ENCODE measurements at places on chromosomes 3 and 15.

DNA sequence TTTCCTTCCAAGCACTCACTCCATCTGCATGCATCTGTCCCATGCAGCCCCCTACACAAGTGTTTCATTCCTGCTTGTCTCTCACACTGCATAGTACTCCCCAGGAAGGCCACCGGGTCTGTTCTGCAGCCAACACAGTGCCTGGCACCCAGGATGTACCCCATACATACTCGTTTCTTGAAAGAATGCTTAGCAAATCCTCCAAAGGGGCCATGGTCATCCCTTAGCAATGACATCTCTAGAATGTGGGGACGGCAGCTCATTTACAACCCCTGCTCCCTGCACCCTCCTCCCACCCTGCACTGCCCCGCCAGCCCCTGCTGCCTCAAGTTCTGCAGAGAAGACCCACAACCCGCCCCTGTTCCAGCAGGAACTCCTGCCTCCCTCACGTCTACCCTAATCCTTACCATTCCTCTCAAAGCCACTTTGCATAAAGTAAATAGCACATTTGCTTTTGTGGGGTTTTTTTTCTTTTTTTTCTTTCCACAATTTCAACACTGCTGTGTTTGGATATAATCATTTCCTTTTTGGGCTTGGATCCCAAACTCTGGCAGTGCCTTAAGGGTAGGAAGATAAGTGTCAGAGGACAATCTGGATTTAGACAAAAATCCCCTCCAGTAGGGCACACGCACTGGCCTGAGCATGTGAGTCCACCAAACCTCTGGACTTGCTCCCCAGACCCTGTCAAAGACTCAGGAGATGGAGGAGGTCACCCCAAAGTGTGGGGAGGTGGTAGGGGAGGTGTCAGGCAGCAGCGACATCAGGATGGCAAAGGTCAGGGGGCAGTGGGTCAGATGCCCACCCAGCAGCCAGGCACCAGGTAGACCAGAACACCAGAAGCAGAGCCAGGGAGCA, 68.4 kb downstream of the MEGF11 start:
- no peak for DNase-seq

- peak; percentile 40 for DNase-seq
These were observed 38.6 kb downstream of the ACSBG1 start for GRCh38 chr15:78195735-78196201.

DNA sequence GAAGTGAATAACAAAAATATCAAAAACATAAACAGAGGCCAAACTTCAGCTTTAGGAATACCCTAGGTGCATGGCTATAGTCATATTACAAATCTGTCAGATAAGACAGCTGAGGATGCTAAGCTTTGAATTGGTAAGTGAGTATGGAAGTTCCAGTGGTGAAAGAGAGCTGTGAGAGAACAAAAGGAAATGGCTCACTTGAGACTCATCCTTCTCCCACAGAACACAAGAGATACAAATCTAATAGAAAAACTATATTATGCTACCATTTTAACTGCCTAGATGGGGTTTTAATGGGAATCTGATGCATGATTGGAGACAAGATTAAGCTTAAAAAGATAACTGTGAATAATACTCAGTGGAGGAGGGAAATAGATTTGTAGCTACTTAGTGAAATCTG, 21.5 kb upstream of the PEX5L start:
- DNase-seq = no peak

GRCh38 chr3:171023566-171023965, 3.0 kb downstream of the SLC2A2 start:
- DNase-seq = no peak

GRCh38 chr3:197522183-197522715, 33.5 kb downstream of the BDH1 start:
- no peak for DNase-seq

DNA sequence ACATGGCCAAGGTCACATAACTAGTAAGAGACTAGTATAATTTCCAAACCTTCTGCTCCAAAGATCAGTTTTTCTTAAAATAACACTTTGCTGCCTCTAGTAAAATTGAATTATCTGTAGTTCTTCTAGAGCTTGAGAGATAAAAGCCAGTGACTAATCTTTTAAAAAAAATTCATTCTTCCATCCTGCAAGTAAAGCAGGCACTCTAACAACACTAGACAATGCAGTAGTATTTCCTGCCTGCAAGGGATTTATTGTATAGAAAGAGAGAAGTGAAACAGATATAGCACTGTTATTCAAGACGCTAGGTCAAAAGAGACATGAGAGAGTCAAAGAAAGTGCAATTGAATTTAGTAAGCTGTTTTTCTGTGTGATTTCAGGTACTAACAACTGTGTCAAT, 159.5 kb upstream of the TBC1D5 start:
- DNase-seq = no peak

- no peak for DNase-seq
These were observed 91.8 kb upstream of the ALCAM start for GRCh38 chr3:105274958-105275357.

DNA sequence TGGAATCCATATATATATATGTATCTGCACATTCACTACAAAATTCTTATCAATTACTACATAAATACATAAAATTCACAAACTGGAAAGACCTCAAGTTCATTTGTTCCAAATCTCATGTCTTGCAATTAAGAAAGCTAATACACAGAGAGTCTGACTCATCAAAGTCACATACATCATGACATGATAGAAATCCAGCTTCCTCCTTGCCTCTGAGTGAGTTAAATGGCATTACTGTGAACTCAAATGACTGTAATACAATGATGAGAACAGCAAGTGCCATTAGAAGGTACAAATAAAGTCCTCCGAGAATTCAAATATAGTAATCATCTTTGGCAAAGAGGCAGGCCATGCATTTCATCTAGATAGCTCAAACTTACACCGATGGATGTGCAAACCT, 55.1 kb upstream of the AGTR1 start:
- DNase-seq = no peak

DNA sequence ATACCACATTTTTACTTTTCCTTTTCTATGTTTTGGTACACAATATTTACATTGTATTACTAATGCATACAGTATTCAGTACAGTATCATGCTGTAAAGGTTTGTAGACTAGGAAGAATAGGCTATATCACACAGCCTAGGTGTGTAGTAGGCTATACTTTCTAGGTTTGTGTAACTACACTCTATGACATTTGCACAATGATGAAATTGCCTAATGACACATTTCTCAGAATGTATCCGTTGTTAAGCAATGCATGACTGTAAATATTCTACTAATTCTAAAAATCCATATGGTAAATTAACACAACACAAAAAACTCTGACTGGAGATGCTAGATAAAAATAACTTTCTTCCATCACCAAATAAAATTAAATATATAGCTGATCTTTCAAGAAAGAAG, 16.2 kb downstream of the NEDD4 start:
- no peak for DNase-seq

DNA sequence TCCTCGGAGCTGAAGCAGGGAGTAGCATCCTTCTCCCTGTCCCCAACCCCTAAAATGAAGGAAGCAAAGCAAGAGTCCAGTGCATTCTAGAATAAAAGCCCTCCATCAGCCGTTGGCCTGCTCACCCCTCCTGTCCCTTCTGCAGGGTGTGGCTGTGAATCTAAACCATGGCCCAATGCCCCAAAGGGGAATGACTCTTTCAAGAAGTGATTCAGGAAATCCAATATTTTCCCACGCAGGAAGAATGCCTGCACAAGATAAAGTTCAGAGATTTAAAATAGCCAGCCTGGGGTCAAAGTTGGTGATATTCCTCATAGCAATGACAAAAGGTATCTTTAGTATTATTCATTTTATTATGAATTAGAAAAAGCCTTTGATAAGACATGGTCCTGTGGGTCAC, 38.5 kb downstream of the SLCO2A1 start:
- no peak for DNase-seq

DNA sequence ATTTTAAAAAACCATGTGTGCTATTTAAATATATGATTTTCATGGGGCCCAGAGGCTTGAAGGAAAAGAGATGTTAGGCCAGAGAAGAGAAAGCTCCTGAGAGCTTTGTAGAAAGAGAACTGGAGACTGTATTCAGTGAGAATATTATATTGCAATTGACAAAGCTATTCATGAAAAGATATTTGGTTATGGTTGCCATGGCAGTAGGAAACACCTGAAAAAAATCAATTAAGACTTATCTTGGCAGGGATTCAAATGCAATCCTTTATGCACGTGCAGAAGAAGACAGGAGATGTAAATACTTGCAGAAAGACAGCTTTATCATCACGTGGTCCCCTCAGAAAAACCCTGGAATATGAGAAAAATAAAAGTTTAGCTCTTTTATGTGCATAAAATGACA, 636.0 kb upstream of the TBL1XR1 start:
- DNase-seq = no peak

DNA sequence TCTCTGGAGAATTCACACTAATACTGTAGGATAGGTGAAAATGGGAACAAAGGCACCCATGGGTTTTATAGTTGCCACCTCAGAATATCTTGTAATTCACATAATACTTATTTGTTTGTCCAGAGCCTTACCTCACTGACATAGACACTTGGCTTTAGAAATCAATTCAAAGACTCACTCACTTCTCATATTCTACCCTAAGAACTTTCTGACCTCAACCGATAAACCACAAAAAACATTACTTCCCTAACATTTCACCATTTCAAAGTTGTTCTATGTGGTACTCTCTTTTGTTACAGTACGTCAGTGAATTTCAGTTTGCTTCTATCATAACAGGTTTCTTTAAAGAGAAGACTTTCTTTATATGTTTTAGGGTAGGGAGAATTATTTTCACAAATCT, 359.3 kb downstream of the IGSF11 start:
- DNase-seq = no peak

DNA sequence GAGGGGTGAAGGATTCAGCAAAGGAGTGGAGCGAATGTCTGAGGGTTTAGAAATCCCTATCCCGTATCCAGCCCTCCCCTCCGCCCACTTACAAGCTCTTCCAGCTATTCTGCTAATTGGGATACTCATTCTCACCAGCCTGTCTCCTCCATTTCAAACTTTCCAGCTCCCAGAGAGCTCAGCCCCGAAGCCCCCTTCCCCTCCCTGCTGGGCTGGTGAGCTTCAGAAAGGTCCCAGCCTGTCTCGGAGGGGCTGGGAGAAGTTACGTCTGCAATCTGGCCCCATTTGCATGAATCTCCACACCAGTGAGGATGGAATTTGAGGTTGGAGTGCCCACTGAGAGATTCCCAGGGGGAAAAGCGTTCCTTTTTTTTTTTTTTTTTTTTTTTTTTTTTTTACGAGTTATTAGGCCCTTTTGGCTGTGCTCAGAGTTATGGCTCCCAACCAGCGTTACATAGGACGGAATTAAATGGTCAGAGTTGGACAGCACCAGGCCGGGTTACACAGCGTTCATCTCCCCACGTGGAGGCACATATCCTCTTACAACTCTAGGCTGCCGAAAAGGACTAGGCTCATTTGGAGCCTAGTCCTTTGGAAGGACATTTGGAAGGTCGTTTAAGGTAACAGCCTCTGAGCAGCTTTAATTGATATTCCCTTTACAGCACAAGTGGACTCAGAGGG, 34.6 kb downstream of the FGD5 start:
- DNase-seq = no peak

DNA sequence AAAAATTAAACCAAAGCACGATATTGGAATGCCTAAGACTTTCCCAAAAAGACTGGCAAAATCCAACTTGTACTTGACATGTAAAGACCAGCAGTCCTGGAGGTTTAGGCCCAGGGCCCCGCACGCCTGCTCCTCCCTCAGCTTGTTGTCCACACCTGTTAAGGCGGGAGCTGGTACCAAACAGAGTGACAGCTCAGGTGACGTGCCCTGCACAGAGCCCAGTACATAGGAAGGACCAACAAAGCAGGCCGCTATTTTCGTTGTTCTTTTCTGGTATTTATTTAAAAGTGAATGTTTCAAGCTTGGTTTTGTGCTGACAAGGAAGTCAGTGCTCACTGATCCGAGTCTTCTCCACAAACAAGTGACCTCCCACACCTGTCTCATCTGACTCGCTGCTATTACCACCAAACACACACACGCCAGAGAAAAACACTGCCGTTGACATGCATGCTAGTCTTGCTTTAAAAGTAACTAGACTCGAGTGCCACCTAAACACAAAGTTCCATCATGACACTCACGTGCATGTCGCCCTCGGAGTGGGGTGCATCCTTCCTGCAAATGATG, 50.2 kb downstream of the HERC2 start:
- no peak for DNase-seq

DNA sequence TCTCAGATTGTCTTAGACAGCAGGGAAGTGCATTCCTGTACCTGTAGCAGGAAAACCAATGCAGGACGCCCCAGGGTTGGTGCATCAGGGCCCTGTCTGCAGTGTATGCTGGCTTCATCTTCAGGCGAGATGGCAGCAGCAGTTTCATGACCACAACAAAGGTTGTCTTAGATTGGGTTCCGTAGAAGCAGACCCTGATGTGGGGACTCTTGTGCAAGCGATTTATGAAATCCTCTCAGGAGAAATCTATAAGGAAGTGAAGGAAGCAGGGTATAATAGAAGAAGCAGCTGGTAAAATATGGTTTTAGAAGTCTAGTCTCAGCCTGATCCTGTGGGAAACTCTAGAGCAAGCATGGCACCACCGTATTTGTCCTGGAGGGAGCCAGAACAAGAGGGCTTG, 25.0 kb downstream of the DNAH1 start:
- no peak for DNase-seq

- DNase-seq = no peak
These were observed 510.4 kb upstream of the AGTR1 start for GRCh38 chr3:148187296-148187695.

DNA sequence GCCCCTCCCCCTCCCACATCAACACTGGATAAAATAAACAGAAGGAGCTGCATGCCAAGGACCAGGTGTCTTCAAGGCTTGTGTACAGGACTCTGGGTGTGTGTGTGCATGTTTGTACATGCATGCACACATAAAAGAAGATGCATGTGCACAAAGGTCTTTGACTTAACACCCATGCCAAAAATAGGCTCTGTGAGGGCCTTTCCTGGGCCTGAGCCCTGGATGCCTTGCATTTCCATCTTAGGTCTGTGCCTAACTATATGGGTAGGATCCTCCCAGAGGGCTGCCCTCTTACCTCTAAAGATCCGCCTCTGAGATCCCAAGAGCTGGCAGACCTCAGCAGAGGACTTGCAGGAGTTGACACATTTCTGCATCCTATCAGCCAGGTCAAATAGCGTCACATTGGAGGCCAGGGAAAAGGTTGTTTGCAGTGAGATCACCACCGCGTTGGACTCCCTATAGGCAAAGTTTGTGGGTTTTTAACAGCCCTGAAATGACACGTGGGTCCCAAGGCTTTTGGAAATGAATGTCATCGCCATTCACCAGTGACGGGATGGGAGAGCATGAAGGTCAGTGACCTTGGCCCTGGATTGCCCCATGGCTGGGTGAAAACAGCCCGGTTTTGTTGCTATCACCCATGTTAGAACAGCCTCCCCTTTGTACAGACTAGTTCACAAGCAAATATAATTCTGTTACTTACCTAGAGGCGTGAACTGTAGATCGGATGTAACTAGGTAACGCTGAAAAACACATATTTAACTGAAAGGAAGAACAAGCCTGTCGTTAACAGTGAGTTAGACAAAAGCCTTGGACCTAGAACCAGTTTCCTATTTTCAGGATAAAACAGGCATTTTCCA, 54.0 kb downstream of the HEG1 start:
- no peak for DNase-seq

Measured in T-helper 1 cell (primary cell).